ENCODE measurements at places on chromosomes 1 and 21.

- no peak for DNase-seq
Measured at GRCh38 chr21:18370301-18370700, 33.3 kb downstream of the TMPRSS15 start.

GRCh38 chr1:116377541-116378529 is 4.8 kb downstream of the ATP1A1 start:
- DNase-seq = no peak

DNA sequence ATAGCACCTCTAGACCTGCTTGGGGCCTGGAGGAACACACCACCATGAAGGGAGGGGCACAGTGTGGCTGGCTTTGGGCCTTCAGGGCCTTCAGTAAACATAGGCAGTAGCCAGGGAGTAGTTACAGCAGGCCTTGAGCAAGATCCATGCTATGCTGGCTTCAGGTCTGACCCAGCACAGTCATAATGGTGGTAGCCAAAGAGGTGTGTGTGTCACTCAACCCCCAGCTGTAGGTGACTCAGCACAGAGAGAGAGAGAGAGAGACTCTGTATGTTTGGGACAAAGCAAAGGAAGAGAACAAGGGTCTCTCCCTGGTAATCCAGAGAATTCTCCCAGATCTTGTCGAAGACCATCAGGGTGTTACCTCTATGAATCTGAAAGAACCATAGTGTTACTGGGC is 250.5 kb upstream of the PKN2 start:
- no peak for DNase-seq

DNA sequence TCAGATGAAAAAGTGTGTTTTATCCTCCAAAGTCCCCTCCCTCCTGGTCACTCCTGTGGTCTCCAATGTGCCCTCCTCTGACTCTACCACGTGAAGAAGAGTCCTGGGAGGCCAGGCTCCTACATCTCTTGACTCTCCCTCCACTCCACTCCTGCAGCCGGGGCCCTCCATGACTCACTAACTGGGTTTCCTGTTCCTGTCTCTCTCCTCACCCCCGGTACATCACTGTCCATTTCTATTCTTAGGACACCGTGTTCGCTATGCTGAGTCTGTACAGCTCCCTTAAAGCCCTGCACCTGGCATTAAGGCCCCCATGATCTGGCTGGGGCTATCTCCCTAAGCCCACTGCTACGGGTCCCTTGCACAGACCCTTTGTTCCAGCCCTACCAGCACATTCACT is 93.4 kb downstream of the BCAR3 start:
- no peak for DNase-seq

- peak; percentile 30 for DNase-seq
Measured at GRCh38 chr1:24070821-24071393, 41.0 kb downstream of the MYOM3 start.

- no peak for DNase-seq
Measured at GRCh38 chr1:243428617-243429342, 172.9 kb downstream of the SDCCAG8 start.

DNA sequence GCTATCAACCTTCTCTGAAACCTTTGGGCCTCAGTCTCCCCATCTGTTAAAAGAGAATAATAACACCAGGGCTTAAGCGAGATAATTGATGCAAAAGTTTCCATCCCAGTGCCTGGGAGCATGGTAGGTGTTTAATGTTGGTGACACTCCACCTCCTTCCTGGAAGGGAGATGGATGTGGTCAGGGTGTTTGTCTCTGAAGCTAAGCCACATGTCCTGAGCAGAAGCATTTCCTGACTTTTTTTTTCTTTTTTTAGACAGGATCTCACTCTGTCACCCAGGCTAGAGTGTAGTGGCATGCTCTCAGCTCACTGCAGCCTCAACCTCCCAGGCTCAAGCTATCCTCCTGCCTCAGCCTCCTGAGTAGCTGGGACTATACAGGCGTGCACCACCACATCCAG is 72.6 kb upstream of the HMGB4 start:
- DNase-seq = no peak

DNA sequence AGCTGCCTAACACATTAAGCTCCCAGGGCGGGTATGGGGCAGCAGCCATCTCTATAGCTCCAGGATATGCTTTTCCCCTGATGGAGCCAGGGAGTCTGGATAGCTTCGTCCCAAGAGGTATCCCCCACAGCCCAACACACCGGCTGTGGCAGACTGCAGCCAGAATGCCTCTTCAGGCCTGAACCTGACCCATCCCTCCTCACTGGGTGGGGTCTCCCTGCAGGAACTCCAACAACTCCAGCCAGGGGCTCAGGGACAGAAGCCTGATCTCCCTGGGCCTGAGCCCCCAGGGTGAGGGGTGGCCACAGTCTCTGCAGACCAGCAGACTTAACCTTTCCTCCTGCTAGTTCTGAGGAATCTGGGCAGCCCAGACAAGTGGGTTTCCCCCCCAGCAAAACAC is 159.9 kb downstream of the LRRIQ3 start:
- no peak for DNase-seq

DNA sequence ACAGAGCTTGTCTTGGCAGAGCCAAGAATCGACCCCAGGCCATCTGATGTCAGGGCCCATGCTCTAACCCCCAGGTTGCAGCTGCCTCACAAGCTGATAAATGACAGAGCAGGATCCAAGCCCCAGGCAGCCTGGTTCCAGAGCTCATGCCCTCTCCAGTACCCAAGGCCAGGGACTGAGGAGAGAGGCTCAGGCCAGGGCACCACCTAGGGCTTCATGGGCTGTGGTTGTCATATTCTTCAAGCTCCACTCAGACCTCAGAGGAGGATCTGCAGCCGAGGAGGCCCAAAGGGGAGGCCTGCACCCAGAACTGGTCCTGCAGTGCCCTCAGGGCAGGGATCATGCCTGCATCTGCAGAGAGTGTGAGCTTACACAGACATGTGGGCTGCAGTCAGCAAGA is 301.1 kb downstream of the MATN1 start:
- no peak for DNase-seq

- no peak for DNase-seq
Measured at GRCh38 chr1:183879966-183880365, 75.0 kb downstream of the RGL1 start.

GRCh38 chr1:85624361-85624760 is 43.8 kb downstream of the CCN1 start:
- no peak for DNase-seq

- no peak for DNase-seq
Measured at GRCh38 chr21:26795866-26796329, 49.3 kb downstream of the ADAMTS1 start.

DNA sequence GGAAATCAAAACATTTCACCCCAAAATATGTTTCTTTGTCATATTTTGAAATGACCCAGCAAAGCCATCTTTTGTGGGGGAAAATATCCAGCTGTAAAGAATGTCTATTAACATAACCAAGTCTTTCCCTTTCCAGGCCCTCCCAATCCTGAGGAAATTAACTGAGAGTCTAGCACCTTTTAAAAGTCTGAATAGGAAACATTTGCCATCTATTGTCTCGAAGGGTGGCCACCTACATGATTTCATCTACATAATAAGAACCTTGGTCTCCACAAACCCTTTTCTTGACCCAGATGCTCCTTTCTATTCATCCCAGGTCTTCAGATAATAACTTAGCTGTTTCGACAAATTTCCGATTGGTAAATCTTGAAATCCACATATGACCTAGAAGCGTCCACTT is 5.4 kb upstream of the MT1HL1 start:
- DNase-seq = no peak

- DNase-seq = no peak
Measured at GRCh38 chr1:202235856-202236837, 42.5 kb downstream of the LGR6 start.

DNA sequence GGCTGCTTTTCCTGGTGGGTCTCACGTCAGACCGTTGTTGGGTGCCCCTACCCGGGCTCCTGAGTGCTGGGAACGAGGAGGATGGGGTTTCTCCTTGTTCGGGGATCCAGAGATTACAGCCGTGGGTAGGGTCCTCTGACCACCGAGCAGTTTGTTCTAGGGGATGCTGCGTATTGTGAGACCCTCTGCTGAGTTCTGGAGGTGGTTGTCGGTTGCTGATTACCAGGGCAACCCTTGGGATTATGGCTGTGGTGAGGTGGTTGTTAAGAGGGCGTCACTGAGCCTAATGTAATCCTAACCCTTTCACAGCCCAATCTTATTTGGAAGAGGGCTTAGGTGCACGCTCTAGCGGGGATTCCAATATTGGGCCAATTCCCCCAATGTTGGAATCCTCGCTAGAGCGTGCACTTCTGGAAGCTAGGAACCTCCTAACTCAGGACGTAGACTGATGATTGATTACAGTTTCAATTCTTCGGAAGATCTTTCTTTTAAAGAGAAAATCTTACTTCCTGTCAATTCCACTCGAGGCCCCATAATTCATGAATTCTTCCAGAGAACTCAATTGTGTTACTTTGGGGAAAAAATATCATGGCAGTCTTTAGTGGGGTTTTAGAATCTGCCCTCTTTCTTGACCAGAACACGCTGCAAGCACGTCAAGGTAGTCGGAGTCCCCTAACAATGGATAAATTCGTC is 483 bp downstream of the TCEANC2 start:
- no peak for DNase-seq

DNA sequence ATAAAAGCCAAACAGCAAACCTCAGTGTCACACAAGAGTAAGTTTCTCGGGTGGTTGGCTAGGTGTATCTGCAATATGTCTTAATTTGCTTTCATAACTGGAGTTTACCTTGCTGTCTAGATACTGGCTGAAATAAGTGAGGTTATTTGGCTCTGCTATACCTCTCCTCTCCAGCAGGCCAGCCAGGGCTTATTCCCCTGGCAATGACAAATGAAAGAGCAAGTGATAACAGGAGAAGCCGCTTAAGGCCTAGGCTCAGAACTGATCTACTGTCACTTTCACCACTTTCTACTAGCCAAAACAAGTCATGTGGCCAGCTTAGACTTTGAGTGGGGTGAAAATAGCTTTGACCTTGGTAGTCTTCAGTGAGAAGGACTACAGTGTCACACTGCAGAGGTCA is 4.8 kb upstream of the RPE65 start:
- no peak for DNase-seq

DNA sequence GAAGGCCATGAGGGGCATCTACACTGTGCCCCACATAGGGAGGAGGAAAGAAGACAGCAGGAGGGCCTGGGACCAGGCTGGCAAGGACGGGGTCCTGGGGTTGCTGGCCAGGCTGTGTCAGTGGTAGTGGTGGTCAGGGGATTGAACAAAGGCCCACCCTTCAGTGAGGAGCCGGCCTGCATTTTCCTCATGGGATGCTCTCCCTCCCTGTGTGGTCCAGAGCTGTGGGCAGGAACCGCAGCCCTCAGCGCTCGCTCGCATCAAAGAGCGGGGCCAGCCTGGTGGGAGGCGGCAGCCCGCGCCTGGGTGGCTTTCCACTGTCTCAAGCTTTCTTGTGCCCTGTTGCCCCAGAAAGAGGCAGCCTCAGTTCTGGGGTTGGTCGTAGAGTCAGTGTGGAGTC is 24.8 kb downstream of the LHX4 start:
- no peak for DNase-seq

- DNase-seq = no peak
Measured at GRCh38 chr1:228375578-228376261, 30.9 kb downstream of the TRIM11 start.

GRCh38 chr21:15005391-15005790 is 59.4 kb downstream of the NRIP1 start:
- DNase-seq = no peak

DNA sequence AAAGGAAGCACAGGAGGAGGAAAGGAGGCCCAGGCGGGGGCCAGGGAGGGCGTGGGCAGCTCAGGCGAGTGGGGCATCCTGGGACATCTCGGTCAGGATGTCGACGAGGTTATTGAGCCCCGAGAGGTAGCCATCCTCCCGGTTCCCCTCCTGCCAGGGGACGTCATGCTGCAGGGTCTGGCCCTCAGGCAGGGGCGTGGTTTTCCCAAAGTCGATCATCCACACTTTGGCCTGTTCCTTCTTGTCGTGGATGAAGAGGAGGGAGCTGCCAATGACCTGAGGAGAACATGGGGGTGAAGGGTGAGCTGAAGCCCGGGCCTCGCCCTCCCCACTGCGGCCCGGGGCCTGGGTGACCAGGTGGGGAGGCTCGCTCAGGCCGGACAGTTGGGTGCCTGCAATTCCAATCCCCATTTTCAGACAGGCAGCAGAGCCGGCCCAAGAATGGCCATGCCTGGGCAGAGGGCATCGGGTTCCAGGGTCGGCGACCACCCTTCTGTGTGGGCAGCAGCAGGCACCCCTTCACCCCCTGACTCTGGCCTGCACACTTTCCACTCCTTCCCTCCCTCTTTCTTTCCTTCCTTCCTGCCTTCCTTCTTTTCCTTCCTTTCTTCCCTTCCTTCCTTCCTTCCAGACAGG is 86.2 kb downstream of the STUM start:
- DNase-seq = no peak

GRCh38 chr1:111857194-111857651 is 101.5 kb downstream of the DDX20 start:
- DNase-seq = no peak

DNA sequence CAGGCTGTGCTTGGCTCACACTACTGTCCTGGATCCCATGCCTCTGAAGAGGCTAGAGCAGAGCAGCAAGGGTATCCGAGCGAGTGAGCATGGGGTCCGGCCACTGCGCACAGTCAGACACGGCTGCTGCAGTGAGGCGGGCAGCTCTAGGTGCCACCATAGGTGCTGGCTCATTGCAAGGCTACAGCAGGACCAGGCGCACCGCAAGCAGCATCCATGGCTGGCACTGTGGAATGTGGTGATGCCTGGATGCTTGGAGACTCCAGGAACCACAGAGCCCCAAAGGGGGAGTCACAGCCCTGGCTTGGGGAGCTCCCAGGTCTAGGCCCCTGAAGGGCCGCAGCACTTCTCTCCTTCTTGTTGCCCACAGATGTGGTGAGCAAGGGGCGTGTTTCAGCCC is 47.2 kb downstream of the ATP6V1G3 start:
- no peak for DNase-seq

DNA sequence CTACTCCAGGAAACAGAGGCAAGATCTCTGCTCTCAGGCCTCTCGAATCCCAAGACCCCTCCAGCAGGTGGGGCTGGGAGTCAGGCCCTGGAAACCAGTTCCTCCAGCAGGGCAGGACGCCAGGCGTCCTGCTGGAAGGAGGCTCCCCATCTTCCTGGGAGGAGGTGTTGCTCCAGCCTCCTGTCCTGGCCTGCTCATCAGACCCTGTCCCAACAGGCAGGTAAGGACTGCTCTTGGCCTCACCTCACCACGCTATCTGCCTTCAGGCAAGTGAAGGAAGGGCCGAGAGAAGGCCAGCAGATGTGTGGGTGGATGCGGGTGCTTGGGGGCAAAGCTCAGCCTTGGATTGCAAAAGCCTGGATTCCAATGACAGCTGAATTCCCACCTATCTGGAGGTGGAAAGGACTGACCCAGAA is 82.9 kb downstream of the SSBP3 start:
- DNase-seq = no peak

GRCh38 chr1:206987873-206988272 is 17.6 kb upstream of the FCAMR start:
- no peak for DNase-seq

- no peak for DNase-seq
Measured at GRCh38 chr1:75234562-75234961, 100.4 kb downstream of the LHX8 start.

All from NCI-H2081 treated with DMSO at 0.1 percent for 48 hours (cell line).